ENCODE measurements at places on chromosomes 2 and 18. TPM values are rescaled to one million over a fixed set of nuclear protein-coding genes. Genes with fewer than 3 reads are reported as not detected.

ECEL1 gene
- not detected for total RNA-seq

CTIF gene
- 4.2 TPM for total RNA-seq

MYOM1 gene
- 0.84 TPM for total RNA-seq

C2orf15 gene
- total RNA-seq = 0.92 TPM

DNAH7 gene
- total RNA-seq = not detected

ARHGAP28 gene
- not detected for total RNA-seq

METAP1D gene
- total RNA-seq = 9.0 TPM

CRYBA2 gene
- not detected for total RNA-seq

RNF152 gene
- total RNA-seq = 0.13 TPM

REG3A gene
- total RNA-seq = not detected

PID1 gene
- total RNA-seq = not detected

CDH20 gene
- 0.11 TPM for total RNA-seq

TGIF1 gene
- total RNA-seq = 36.9 TPM

STAT1 gene
- 145 TPM for total RNA-seq

TAF1B gene
- total RNA-seq = 24.3 TPM

LYPD6 gene
- not detected for total RNA-seq

C2orf66 gene
- total RNA-seq = not detected

GCFC2 gene
- 28.4 TPM for total RNA-seq

LAMA1 gene
- total RNA-seq = not detected

LRRC30 gene
- total RNA-seq = not detected

EVA1A gene
- not detected for total RNA-seq

FOXI3 gene
- total RNA-seq = not detected

SESTD1 gene
- 3.7 TPM for total RNA-seq

SYT4 gene
- total RNA-seq = not detected

CENPO gene
- 51.7 TPM for total RNA-seq

CSRNP3 gene
- total RNA-seq = not detected

STK16 gene
- total RNA-seq = 26.1 TPM

VAPA gene
- total RNA-seq = 193 TPM

TTC32 gene
- total RNA-seq = 14.1 TPM

EPAS1 gene
- total RNA-seq = 14.5 TPM

GALR1 gene
- not detected for total RNA-seq

RAB27B gene
- total RNA-seq = 0.15 TPM
